Esophagus mucosa (tissue), 1 donor: ENCODE measurements at places on chromosomes 2 and 18.

DNA sequence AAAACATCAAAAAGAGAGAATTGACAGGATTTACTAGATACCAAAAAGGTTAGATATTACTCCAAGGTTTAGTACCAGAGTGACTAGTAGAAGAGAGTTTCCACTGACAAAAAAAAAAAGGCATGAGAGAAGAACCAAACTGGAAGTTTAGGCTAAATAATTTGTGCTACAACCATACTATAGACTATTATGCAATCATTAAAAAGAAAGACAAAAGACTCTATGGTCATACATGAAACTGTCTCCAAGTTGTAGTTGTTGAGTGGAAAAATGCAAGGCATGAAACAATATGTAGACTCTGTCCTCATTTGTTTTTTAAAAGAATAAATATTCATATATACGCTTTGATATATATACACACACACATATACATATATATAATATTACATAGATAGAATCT, 1.7 kb upstream of the EXOC6B start:
- ATAC-seq, result no peak

- no peak for ATAC-seq
These were observed 1.2 kb upstream of the SMCHD1 start for GRCh38 chr18:2654169-2654927.

DNA sequence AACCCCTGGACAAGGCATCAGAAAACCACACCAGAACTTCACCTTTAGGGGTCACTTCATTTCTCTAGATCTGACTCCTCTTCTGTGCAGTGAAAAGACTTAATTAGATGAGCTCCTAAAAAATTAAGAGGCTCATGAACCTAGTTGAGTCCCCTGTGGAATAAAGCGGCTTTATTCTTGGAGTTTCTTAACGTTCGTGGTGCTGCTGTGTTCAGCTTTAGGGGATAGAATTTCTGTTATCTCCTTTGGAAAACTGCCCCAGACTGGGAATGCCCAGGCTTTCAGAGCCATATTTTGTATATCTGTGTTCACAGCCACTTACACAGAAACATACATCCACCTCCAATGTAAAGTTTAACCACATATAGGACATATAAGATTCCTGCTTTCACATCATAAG, 165.8 kb downstream of the ANTXR1 start:
- ATAC-seq, result no peak

GRCh38 chr2:74507926-74508520, 528 bp upstream of the PCGF1 start:
- ATAC-seq, result peak; percentile 27

DNA sequence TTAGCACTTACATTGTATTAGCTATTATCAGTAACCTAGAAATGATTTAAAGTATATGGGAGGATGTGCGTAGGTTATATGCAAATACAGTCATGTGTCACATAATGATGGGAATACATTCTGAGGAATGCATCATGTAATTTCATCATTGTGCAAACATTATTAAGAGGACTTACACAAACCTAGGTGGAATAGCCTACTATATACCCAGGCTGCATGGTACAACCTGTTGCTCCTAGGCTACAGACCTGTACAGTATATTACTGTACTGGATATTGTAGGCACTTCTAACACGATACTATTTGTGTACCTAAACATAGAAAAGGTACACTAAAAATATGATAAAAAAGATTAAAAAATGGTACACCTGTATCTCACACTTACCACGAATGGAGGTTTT, 7.9 kb downstream of the RIF1 start:
- no peak for ATAC-seq

- no peak for ATAC-seq
These were observed 16.3 kb upstream of the MYO3B start for GRCh38 chr2:170161516-170162270.

DNA sequence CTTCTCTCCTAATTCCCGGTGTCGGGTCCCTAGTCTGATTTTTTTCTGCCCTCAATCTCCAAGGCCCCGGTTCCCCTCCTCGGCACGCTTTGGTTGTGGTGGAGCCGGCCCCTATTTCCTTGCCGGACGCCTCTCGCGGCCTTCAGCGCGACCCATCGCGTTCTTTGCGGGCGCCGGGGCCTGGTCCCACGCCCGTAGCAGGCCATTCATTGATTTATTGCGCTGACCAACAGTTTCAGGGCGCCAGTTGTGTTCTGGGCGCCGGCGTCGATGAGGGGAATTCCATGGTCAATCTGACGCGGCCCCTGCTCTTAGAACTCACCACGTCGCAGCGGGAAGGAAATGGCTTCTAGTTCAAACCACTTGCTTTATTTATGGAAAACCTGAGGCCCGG, 396 bp downstream of the CNOT9 start:
- ATAC-seq, result peak; percentile 5

GRCh38 chr2:112614201-112614840, 29.9 kb downstream of the CHCHD5 start:
- ATAC-seq, result no peak

DNA sequence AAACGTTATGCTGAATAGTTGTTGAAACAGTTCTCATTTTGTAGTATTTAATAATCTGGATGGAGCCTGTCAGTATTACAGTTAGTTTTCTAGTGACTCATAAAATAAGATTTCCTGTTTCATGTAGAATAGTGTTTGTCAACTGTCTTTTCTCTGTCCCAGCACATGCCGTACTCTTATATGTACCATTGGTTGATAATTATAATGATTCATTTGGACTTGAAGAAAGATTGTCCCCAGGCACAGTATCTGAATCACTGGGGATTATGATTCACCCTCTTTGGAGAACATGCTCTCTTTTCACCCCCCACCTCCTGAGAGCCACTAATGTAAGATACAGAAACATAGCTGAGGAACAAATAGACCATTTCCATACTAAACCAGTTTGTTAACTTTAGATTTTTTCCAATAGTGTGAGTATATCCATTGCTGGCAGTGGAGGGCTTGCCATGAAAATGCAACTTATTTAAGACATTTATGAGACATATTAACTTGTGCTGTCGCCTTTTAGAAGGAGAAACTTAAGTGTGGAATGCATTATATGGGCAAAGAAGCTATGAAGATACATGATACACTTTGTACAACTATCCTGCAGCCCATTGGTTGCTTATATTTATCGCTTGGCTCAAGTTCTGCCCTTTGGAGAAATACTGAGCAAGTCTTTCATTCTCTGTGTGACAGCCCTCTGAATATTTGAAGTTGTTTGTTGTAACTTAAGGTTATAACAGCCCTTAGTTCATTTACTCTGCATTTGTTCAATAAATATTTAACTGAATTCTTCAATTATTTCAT, 12.4 kb downstream of the COPS8 start:
- peak; percentile 98 for ATAC-seq

DNA sequence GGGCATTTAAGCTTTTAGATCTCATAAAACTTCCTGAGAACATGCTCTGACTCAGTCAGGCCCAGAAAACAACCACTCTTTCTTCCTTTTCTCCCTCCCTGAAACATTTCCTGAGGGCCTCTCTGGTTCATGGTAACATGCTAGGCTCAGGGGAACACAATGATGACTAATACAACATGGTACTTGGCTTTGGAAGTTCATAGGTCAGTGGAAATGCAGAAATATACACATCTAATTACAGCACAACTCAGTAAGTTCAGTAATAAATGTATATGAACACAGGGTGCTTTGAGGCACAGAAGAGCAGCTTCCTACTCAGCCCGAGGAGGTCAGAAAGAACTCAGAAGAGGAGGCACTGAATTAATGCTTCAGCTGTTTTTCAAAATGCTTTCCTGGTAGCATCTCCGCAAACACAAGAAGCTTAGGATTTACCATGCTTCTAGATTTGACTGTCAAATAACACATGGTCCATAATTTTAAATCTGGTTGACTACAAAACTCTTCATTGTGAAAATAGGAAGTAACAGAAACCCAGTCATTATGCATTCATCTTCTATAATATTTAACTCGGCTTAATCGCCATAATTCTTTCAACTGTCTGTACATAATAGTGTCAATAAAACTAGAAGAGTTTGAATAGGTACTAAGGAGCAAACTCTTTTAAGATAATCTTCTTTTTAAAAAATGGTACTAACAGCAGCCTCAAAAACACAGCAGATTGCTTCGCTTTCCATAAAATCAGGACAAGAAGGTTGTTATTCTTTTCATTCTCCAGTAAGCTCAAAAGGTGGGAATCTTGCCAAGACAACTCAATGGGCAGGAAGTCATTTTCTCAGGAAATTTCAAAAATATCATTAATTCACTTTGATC, 251.3 kb downstream of the DLGAP1 start:
- no peak for ATAC-seq

DNA sequence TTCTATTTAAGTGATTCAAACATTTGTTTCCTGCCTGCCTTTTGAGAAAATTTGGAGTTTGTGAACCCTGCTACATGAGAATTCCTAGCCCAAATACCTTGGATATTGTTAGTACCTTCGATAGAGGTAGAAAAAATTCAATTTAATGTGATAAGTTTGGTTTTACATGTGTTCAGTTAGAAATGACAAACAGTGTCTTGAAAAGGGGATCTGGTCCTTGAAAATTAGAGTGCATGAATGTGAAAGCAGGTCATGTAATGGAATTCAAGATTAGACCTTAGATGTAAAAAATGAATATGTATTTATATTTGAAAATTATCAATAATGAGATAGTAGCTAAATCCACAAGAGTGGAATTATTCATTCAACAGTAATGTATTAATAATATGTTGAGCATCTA, 70.5 kb downstream of the PIK3C3 start:
- ATAC-seq, result no peak

- ATAC-seq, result peak; percentile 56
These were observed 114.1 kb upstream of the MYCN start for GRCh38 chr2:15826273-15826717.

- no peak for ATAC-seq
These were observed 11.6 kb downstream of the NOSTRIN start for GRCh38 chr2:168814046-168814445.

- ATAC-seq, result peak; percentile 89
These were observed 45.2 kb upstream of the MEIS1 start for GRCh38 chr2:66389651-66390131.

GRCh38 chr2:70744397-70744796, 23.6 kb downstream of the ADD2 start:
- ATAC-seq, result no peak

- ATAC-seq, result no peak
These were observed 40.1 kb upstream of the TOGARAM2 start for GRCh38 chr2:28941008-28941407.

GRCh38 chr2:216362730-216363129, 9.6 kb downstream of the MARCHF4 start:
- peak; percentile 68 for ATAC-seq

DNA sequence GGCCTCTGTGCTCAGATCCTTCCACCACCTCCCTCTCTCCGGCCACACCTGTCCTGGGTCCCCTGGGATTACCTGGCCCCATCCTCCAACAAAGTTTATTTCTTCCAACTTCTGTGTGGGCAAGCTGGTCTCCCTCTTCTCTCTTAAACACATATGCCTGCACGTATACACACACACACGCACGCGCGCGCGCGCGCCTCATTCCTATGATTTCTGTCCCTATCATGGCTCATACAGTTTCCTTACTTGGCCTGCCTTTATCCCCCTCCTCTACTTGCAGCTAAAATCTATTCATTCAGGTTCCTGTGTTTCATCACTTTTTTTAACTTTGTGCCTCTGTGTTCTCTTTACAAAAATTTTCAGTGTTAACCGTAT, 96.4 kb downstream of the LOXHD1 start:
- no peak for ATAC-seq

GRCh38 chr18:62109676-62110075, 77.2 kb downstream of the PIGN start:
- ATAC-seq, result no peak

- no peak for ATAC-seq
These were observed 53.2 kb downstream of the PROC start for GRCh38 chr2:127471286-127471988.

DNA sequence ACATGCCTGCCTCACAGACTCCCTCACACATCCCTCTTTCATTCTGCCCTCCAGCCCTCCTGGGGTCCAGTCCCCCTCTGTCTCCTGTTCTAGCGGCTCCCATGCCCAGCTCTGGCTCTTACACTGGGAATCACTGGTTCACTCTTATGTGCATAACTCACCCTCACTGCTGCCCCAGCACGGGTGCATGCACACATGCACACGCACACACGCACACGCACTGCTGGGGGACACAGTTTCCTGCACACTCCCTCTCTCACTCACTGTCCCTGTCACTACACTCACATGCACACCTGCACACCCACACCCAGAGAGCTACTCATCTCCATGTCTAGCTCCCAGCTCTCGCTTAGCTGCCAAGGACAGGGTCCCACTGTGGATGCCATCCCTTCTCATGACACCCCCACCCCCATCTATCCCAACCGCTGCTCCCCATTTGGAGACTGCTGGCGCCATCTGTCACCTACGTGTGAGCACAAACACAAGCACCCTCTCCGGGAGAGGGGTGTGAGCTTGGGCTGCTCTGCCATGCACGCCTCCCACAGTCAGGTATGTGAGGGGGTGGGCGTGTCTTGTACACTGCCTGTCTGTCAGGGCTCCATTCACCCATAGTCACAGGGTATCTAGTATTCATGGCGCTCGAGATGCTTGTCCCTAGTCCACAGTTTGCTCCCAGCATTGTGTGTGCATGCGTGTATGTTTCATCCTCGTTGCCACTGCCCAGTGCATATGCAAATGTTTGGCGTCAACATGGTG, 1.8 kb downstream of the ASIC4 start:
- ATAC-seq, result no peak

- no peak for ATAC-seq
These were observed 82.1 kb downstream of the MAP3K20 start for GRCh38 chr2:173157676-173158293.

GRCh38 chr2:119827866-119828507, 68.3 kb downstream of the PTPN4 start:
- ATAC-seq, result no peak

- no peak for ATAC-seq
These were observed 79.1 kb downstream of the TTC27 start for GRCh38 chr2:32706815-32707579.

DNA sequence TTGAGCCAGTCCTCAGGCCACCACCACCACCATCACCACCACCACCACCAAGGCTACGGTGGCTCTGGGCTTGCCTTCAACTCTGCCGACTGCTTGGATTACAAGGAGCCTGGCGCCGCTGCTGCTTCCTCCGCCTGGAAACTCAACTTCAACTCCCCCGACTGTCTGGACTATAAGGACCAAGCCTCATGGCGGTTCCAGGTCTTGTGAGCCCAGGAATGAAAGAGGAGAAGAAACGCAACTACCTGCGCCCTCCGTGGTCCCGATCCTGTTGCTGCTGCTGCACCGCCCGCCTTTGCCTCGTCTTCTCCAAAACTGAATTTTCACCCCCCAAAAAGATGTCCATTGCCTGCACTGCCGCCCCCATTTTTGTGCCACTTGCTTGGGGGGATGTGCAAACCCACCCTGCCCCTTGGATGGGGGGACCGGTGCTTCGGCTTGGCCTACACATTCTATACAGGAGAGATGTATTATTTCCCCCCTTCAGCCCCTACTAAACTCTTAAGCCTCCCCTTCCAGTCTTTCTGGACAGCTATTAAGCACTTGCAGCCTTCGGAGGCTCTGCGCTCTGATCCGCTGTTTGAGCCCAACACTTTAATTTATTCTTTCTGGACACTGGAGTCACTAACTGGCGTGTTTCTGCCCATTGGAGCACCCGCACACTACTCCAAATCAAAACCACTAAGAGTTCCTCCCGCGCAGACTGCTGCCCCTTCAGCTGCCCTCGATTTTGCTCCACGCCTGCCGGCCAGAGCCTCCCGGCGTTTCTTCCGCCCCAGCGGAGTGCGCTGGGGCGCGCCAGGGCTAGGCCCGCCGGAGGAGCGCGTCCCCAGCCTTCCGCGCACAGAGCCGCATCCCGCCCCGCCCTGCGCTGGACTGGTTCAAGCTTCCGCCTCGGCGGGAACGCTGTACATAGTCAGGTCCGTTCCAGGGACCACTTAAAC, 5.7 kb downstream of the OTX1 start:
- no peak for ATAC-seq
